Left kidney (tissue), 8 donors: ENCODE measurements at places on chromosomes 6 and 20. TPM values are rescaled to one million over a fixed set of nuclear protein-coding genes. Genes with fewer than 3 reads are reported as not detected.

DNA sequence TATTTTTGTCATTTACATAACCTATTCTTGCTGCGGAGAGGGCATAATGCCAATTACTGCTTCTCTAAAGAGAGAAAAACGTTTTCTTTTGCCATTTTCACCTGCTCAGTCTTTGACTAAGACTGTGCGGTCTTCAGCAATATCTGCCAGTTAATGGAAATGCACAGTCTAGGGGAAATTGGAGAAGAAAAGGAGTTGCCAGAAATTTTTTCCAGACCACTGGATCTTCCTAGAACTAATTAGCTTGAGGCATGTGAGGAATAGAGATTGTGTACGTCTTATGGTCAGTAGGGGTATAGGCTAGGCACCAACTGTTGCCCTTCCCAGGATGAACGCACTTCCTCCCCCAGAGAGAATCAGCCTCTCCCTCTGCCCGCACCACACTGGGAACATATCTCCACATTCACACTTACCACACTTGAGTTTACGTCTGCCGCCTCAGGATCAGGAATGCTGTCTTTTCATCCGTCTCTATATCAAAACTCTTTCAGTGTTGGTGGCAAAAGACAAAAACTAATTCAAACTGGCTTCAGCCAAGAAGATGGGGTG, 67.9 kb upstream of the E2F3 start:
- DNase-seq, result no peak

- DNase-seq, result no peak
Observed at GRCh38 chr6:105164418-105164817, 15.4 kb downstream of the POPDC3 start.

- no peak for DNase-seq
Observed at GRCh38 chr6:90184334-90185298, 112.0 kb downstream of the BACH2 start.

DNA sequence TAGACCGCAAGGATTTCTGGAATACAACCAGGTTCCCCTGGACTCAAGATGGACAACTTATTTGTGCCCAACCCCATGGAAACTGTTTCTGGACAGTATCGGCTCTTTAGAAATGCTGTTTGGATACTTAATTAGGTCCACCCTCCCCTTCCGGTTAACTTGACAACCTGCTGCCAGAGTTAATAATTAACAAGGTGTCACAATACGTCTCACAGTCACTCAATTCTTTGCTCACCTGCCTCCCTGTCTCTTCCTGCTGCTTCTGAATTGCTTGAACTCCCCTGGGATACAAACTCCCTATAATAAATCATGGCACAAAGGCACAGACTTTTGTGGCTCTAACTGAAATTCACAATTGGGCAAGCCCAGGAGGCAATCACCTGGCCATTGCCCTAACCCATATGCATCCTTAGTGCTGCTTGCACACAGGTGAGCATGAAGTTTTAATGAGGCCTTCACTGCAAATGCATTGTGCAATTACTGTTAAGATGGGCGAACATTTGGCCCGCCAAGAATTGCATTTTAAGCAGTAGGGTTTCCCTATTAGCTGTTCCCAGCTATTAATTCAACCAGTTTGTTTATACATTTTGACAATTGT, 504.4 kb upstream of the NOX3 start:
- no peak for DNase-seq

SLC22A2 gene
- polyA plus RNA-seq, result 14.3 TPM

DNA sequence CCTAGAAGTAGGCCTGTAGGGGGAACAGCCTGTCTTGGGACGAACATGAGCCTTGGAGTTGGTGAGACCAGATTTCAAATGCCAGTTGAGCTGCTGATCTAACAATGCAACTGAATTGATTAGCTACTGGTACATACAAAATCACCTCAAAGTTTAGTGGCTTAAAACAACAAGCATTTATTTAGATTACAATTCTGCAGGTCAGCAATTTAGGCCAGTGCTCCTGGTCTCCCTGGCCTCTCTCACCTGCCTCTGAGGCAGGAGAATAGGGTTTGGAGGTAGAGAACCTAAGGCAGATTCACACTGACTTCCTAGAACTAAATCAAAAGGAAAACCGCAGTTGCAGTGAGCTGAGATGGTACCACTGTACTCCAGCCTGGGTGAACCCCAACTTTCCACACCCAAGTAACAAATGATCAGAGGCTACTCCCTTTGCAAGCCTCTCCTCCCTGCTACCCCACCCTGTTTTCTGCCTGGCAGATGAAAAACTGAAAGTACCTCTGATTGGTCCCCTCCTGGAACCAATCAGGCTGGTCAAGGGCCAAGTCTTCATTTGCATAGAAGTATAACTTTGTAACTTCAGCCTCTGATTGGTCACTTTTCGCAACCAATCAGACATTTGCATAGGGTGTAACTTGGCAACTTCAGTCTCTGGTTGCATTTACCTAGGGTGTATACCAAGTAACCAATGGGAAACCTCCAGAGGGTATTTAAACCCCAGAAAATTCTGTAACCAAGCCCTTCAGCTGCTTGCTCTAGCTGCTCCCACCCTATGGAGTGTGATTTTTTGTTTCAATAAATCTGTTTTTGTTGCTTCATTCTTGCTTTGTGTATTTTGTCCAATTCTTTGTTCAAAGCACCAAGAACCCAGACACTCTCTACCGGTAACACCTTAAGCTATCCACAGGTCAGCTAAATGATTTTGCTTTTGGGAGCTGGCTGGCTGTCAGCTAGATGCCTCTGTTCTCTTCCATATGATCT, 8.1 kb upstream of the UBR2 start:
- DNase-seq, result no peak

DNA sequence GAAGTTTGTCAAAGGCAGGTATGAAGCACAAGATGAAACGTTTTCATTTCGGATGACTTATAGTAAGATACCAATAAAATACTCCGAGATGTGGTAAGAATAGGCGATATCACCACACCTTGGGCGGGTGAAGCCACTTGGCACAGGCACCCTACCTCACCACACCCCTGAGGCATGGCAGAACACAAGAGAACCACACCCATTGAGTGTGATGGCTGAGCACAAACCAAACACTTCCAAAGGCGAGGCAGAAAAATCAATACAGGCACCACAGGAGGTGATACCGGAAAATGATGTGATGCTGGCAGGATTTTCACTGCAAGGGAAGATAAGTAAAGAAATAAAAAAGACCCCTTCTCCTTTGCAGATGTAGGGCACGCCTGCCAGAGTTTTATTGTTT, 332.9 kb upstream of the PRDM1 start:
- DNase-seq, result no peak
